Amygdala (tissue), 56 donors: ENCODE measurements at places on chromosomes 2 and 18.

- DNase-seq = no peak
Observed at GRCh38 chr2:62858231-62858832, 152.8 kb downstream of the EHBP1 start.

DNA sequence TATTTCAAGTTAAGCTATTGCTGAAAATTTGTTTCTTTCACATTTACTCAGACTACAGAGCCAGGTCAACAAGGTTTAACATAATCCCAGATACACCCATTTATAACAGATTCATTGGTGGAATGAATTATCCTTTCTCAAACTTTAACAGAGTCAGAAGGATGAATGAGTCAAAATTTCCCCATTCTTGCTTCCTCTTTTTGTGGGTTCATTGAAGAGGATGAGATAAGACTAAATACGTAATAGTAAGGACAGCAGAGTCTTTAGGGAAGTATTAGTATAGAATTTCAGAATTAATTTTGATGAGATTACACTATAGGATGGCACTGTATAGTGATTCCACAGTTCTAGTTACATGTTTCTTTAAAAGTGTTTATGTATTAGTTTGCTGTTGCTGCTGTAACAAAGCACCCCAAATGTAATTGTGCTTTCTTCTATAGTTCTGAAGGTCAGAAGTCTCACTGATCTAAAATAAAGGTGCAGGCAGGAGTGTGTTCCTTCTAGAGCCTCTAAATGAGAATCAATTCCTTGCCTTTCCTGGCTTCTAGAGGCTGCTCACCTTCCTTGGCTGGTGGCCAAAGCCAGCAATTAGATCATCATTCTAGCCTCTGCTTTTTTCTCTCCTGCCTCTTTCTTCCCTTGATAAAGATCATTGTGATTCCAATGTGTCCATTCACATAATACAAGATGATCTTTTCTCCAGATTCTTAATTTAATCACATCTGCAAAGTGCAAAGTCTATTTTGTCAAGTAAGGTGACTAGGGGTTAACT, 309.3 kb upstream of the PIK3C3 start:
- no peak for DNase-seq

- no peak for DNase-seq
Observed at GRCh38 chr2:79041032-79041448, 15.5 kb downstream of the REG3G start.

GRCh38 chr2:40450066-40450795, 1.7 kb downstream of the SLC8A1 start:
- DNase-seq = no peak

- DNase-seq = no peak
Observed at GRCh38 chr18:76855594-76855993, 33.2 kb downstream of the ZNF236 start.

DNA sequence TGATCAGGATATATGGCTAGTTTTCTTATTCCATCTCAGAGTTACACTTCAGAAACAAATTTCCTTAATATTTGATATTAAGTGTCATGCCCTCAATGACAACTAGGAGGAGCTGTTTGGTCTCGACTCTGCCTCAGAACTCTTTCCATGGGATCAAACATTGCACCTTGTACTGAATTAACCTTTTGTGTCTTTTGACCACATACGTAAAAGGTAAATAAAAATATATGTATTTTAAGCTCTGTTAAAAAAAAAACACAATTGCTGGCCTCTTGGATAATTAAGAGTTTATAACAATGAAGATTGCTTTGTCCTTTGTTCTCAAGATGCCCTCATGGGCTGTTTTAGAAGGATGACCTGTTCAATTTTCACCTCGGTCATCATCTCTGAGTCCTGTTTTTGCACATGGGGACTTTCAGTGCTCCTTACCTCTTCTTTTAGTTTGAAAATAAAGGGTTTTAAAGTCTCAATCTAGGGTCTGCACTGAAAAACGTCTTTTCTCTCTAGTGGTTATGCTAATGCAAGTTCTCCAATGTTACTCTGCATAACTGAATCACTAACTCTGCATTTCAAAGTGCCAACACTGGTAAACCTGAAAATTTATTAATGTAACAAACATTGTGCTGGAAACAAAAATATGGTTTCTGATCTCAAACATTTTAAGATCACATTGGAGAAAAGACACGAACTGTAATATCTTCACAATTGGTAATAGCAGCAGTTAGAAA, 18.8 kb upstream of the FN1 start:
- DNase-seq = no peak

GRCh38 chr2:149019768-149020167, 18.7 kb upstream of the LYPD6B start:
- DNase-seq = no peak

DNA sequence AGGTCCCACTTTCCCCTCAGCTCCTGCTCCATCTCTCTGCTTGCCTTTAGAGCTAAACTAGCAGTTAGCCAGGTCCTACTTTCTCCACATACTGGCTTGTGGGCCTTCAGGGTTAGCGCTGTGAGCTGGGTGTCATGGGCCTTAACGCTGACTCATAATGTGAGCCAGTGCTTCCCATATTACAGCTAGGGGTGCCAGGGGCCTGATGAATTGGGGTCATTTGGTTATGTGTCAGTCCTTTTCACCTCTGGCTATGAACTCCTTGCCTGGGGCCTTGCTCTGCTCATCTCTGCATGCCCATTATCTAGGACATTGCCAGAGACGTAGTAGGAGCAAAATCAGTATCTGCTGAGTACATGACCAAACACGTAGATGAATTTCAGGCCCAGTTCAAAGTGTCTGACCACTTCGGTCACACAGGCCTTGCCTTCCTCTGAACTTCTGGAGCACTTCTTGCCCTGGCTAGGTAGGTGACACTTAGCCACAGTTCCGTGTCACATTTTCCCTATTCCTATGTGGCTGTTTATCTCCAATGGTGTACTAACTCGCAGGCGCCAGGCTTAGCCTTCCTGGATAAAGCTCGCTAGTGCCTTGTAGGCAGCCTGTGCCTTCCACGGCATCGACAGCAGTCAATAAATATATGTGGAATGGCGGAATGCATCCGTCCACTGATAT, 103.2 kb upstream of the SIX3 start:
- DNase-seq = no peak

DNA sequence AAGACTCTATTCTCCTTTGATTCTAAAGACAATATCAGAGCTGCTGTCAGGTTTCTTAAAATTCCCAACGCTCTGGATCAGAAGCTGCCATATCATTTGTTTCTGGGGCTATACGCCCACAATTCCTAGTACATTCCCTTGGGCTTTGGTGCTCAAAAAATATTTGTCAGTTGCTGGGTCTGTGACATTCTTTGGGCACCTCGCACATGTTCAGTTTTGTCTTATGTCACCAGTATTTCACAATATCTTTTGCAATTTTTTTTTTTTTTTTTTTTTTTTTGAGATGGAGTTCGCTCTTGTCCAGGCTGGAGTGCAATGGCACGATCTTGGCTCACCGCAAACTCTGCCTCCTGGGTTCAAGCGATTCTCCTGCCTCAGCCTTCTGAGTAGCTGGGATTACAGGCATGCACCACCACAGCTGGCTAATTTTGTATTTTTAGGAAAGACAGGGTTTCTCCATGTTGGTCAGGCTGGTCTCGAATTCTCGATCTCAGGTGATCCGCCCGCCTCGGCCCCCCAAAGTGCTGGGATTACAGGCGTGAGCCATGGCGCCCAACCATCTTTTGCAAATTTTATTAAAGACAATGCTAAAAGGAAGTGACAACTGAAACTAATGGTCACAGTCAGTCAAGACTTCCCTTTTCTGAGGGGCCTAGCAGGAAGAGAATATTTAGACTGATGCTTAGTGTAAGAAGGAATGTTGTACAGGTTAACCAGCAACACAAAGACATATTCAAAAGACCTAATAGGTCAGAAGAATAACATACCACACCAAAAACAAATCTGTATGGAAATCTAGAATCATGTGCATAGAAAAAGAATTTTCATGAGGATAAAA, 6.8 kb downstream of the ZNF397 start:
- DNase-seq = no peak

- no peak for DNase-seq
Observed at GRCh38 chr2:70596739-70597138, 43.1 kb upstream of the TGFA start.

DNA sequence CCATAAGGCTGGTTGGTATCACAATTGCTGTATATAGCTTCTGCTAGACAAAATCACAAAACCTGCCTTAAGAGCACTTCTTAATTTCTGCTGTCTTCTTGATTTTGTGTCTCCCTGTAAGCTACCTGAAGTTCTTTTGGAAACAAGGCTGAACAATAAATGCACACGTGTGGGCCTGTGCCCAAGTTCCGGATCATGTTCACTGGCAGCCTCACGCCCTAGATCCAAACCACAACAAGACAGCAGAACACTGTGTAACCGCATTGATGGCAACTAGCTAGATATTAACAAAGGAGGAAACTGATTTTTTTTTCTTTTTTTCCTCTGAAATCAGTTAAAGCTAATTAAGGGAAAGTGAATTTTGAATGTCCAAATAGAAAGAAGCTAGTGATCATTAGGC, 81.5 kb upstream of the LYPD6B start:
- no peak for DNase-seq

- no peak for DNase-seq
Observed at GRCh38 chr2:10668402-10669012, 21.3 kb downstream of the NOL10 start.

DNA sequence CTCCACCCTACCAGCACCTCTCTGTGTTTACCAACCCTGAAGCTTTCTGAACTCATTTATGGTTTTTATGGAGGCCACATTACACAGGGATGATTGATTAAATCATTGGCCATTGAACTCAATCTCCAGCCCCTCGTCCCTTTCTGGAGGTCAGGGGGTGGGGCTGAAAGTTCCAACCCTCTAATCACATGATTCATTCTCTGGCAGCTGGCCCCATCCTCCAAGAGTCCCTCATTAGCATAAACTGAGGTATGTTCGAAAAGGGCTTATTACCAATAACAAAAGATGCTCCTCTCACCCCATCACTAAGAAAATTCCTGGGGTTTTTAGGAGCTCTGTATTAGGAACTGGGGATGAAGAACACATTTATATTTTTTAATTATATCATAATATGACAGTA, 92.3 kb downstream of the DIS3L2 start:
- DNase-seq = no peak

GRCh38 chr2:237867465-237867864, 8.0 kb downstream of the RAMP1 start:
- DNase-seq = no peak
